ENCODE measurements at places on chromosomes 3 and 15.

DNA sequence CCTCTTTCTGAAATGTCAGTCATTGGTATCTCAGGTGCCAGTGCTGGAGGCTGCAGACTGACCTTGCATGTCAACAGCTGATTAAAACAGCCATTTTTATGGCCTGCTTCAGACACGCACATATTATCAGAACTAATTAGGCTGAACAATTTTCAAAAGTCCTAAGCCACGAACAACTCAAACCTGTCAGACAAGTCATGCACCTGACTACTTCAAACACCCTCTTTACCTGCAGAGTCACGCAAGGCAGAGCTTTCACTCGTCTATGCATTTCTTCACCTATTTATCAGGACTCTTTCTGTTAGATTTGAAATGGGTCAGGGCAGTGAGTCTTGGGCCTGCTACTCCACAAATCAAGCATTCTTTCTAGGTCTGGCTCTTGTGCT is 26.7 kb downstream of the CLK3 start:
- DNase-seq = no peak

GRCh38 chr3:50190936-50191660 is at the start of gene GNAT1:
Gene GNAT1, plus strand, starts transcription at chr3:50191610. Its CDS starts 116 bp downstream, at chr3:50191726.
- no peak for DNase-seq

GRCh38 chr15:101139986-101140696 is 111.7 kb downstream of the CHSY1 start:
- no peak for DNase-seq

DNA sequence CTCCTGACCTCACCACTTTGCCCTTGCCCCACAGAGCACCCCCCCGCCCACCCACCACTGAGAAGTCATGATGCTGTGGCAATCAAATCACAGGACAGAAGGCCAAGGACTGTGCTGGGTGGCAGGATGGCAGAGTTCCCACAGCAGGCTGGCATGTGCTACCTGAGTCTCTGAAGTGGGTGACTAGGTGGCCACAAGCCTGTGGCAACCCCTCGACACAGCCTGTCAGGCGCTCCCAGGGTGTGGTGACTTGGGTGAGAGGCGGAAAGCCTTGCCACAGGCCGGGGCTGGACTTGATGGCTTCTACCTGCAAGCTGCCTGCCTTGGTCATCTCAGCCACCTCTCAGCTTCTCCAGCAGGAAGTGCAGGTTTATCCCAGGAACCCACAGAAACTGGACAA is 15.6 kb upstream of the DUSP7 start:
- DNase-seq = no peak

- DNase-seq = no peak
These were observed 101.2 kb downstream of the CD47 start for GRCh38 chr3:107989661-107990060.

GRCh38 chr15:55661428-55661827 is 73.3 kb upstream of the PYGO1 start:
- no peak for DNase-seq

DNA sequence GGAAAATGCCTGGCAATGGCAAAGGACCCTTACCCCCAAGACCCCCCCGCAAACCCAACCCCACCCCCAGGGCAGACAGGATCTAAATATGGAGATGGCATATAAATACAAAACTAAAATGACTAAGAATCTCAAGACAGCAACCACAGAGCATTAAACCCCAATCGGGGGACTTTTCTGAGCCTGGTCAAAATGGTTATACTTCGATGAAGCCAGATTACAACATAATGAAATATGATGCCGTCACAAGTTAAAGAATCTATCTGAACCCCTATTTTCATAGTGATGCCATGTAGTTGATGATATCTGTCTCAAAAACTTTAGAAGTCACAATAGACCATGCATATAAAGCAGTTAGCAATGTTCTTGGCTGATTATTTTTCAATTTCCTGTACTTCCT is 223.6 kb downstream of the CGGBP1 start:
- no peak for DNase-seq

DNA sequence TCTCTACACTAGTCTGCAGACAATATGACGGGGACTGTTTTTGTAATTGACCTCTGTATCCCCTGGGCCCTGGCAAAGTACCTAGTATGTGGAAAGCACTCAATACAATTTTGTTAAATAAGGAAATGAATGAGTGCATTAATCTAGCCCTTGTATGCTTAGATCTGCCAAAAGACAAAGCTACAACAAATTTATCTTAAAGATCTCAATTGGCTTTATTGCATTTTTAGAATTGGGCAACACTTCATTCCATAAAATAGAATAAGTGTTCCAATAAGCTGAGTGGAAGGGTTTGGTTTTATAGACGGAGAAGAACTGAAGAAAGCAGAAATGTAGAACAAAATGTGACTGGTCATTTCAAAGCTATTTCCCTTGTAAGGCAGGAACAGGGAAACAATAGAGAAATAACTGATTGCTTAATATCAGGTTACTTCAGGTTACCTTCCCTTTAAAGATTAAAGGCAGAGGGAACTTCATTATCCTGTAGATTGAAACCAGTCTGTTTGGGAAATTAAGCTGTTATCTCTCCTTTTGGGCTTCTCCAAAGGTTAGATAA is 108.3 kb upstream of the MME start:
- no peak for DNase-seq

DNA sequence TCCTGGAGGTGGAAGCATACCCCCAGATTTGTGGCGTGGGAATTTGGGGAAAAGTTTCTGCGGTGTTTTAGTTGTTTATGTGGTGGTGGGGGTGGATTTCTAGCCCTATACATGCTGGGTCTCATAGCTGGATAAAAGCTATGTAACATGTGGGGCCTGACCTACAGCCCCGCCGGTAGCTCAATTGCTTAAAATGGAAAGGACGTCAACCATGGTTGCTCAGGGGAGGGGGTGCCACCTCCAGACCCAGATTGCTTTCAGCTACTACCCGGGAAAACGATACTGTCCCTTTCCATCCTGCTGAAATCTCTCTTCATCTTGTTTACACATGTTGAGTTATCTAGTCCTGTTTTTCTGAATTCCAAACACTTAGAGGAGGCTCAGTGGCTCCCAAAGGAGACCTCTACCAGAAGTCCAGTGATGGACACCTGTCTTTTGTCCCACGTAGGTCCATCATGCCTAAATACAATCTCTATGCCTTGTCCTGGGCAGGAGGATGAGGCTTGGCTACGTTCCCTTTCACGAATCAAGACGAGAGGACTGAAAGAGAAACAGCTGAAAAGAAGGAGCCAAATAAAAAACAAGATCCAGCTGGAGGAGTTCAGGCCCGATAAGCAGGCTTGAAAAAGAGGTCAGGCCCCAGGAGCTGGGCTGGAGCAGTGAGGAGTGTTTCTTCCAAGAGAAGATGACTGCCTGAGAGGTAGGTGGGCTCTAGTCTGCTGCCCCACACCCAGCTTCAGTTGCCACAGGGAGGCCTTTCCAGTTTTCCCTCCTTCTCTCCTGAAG is 72.1 kb upstream of the TPRG1 start:
- no peak for DNase-seq

DNA sequence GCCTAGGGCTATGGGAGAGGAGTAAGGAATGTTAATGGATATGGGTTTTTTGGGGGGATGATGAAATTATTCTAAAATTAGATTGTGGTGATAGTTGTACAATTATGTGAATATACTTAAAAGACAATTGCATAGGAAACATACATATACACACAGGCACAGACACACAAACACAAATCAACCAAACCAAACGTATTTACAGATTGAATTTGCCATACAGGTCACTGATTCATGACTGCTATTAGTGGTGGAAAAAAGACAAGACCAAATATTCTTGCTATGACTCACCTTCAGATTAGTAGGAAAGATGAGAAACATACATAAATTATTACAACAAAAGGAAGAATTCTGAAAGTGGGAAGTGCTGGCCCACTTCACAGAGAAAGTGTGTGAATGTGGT is 85.3 kb downstream of the C3orf38 start:
- no peak for DNase-seq

DNA sequence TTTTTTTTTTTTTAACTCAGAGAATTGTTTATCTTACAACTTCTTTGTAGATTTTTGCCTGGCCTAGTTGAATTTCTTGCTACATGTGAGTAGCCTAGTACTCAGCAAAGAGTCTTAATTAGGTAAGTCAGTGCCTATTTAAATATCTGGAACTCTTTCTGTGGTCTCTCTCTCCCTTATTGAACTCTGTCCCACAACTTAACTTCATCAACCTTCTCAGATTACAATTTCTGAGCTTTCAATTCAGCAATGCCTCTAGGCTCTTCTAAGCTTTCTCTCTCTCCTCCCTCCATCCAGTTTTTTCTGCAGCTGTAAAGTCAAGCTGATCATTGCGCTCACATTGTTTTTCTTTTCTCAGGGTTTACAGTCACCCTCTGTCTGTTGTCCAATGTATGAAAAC is 517.6 kb upstream of the ROBO1 start:
- no peak for DNase-seq

- DNase-seq = no peak
These were observed 17.9 kb downstream of the RIOX2 start for GRCh38 chr3:97954228-97954827.

- DNase-seq = no peak
These were observed 642 bp downstream of the COX5A start for GRCh38 chr15:74937272-74937589.

DNA sequence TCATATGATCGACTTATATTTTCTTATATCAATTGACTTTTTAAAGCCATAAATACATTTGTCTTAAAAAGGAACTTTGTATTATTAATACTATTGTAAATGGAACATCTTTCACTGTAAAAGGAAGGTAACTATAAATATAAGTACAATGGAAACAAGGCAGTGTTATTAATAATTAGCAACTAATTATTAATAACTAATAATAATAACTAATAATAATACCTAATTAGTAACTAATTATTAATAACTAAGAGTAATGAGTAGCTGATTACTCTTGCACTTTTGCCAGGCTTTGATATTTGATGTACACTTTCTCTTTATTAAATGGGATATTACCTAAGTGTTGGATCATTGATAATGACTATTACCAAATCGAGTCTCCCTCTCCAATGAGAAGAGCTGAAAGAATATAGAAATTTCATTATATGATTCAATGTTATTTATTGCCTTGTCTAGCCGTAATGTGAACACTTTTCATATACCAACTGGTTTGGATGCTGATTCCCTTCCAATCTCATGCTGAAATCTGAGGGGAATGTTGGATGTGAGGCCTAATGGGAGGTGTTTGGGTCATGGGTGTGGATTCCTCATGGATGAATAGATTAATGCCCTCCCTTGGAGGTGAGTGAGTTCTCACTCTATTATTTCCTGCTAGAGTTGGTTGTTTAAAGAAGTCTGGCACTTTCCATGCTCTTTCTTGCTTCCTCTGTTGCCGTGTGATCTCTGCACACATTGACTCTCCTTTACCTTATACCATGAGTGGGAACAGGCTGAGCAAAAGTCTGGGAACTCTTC is 202.1 kb upstream of the ZBTB20 start:
- no peak for DNase-seq

- DNase-seq = no peak
These were observed 20.0 kb upstream of the SLC28A2 start for GRCh38 chr15:45231864-45232562.

- DNase-seq = no peak
These were observed 23.5 kb downstream of the MITF start for GRCh38 chr3:69762768-69763229.

- DNase-seq = no peak
These were observed 165.5 kb upstream of the MLF1 start for GRCh38 chr3:158405507-158405906.

GRCh38 chr3:195397524-195397923 is 45.3 kb downstream of the ACAP2 start:
- DNase-seq = no peak

DNA sequence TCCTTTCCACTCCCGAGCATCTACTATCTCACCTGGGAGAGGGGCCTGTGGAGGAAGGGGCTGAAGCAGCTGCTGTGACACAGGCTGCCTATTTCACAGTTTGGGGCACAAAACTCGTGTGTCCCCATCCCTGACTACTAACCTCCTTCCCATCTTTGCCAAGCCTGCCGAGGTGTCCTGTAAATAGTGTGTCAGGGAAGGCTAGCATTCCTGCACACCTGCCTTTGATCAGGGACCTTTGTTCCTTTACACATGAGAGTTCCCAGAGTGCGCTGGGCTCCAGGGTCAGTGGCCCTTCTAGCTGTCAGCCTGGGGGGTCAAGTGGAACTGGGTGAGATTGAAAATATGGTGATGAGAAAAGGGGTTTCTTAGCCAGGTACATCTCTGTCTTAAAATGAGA is 13.0 kb upstream of the TF start:
- DNase-seq = no peak

- no peak for DNase-seq
These were observed 61.0 kb upstream of the PPARG start for GRCh38 chr3:12227833-12228232.

DNA sequence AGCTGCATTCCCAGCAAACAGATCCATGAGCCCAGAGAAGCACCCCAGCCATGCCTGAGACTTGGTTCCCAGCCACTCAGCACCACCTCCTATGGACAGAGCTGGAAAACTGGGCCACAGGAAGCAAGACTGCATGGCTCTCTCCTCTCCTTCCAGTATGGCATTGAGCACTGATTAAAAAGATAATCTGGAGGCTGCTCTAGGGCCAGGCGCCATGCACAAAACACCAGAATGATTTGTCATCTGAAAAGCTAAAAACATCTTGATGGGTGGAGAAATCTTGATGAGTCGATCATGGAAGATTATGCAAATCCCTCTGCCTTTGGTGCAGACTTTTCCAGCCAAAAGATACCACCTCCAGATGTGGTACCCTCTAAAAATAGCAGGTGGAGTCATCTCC is 62.7 kb upstream of the MRPS22 start:
- no peak for DNase-seq

Measured in stimulated activated CD8-positive, alpha-beta memory T cell treated with anti-CD3 and anti-CD28 coated beads, Interleukin-7, amount 100 ng/mL, for 48 hours (primary cell).